HTR-8/SVneo (cell line): ENCODE measurements at places on chromosomes 4 and X.

- DNase-seq, result peak; percentile 56
Observed at GRCh38 chrX:3548765-3549391, 164.6 kb downstream of the PRKX start.

- DNase-seq, result no peak
Observed at GRCh38 chr4:107120661-107121060, 84.5 kb upstream of the DKK2 start.

- DNase-seq, result no peak
Observed at GRCh38 chrX:24387724-24388123, 27.3 kb downstream of the SUPT20HL1 start.

DNA sequence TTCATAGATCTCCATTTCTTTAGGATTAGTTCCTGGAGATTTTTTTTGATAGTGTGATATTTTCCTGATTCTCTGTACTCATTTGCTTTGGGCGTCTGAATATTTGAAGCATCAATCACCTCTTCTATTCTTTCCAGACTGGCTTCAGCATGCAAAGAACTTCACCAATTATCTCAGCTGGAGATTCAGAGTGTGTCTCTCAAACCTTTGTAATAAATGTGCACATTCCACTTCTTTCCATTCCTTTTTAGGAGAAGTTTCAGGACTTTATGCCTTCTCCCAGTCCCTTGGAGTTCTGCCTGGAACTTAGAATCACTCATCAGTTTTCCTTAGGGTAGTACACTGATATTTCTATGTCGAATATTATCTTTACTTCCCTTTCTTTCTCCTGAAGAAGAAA lies 334.8 kb downstream of the TEX13C start:
- no peak for DNase-seq

- DNase-seq, result no peak
Observed at GRCh38 chr4:82275431-82276331, 98.1 kb downstream of the HNRNPD start.

GRCh38 chr4:179836179-179837075 lies 2394.2 kb upstream of the AGA start:
- DNase-seq, result no peak

- DNase-seq, result no peak
Observed at GRCh38 chr4:85393201-85393600, 81.7 kb upstream of the ARHGAP24 start.

- no peak for DNase-seq
Observed at GRCh38 chrX:24034485-24034884, 7.5 kb upstream of the KLHL15 start.

DNA sequence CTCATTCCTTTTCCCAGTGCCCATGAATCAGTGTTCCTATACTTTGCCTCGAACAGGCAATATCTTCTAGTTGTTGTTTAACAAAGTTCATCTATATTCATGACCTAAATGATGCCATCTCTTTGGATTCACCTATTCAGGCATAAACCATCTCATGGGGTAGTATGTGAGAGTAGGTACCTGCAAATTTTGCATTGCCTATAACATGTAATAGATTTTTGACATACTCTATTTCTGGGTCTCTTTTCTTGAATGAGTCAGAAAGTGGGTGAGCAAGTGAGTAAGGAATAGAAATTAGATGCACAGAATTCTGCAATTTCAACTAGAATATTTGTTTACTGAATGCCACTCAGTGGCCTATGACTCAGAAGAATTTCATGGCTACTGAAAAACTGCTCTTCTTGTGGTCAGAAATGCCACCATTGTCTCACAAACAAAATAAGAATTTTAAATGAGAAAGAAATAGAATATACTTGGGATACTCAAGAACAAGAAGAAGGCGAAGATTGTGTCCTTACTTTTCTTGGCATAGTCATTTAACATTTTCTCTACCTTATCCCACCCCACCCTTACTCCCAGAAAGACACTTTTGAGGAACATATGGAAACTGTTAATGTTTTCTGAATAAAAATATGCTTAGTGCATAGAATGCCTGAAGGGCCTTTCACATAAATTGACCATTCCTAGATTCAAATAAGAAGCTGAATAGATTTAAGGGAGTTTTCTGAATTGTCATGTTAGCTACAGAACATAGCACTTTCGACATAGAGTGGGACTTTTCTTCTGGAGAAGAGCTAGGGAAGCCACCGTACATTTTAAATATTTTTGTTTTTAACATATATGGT lies 86.8 kb downstream of the HHIP start:
- no peak for DNase-seq

DNA sequence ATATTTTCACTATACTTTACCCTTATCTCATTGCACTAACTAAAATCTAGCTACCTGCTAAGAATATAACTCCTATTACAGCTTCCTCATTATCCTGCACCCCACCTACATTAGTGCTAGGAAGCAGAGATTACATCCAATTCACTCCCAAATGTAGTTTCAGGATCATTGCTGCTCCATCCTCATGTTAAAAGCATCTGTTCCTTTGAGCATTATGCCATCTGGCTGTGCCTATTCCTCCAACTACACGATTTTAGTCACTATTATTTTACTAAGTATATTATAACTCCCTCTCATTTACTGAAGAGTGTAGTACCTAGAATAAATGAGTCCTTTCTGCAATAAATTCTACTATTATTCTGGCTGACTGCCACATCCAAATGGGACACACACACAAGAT lies 1586.9 kb downstream of the TECRL start:
- DNase-seq, result no peak

- DNase-seq, result no peak
Observed at GRCh38 chrX:119537487-119537886, 27.7 kb downstream of the STEEP1 start.

GRCh38 chrX:150887906-150888465 lies 10.5 kb downstream of the CD99L2 start:
- DNase-seq, result peak; percentile 3

DNA sequence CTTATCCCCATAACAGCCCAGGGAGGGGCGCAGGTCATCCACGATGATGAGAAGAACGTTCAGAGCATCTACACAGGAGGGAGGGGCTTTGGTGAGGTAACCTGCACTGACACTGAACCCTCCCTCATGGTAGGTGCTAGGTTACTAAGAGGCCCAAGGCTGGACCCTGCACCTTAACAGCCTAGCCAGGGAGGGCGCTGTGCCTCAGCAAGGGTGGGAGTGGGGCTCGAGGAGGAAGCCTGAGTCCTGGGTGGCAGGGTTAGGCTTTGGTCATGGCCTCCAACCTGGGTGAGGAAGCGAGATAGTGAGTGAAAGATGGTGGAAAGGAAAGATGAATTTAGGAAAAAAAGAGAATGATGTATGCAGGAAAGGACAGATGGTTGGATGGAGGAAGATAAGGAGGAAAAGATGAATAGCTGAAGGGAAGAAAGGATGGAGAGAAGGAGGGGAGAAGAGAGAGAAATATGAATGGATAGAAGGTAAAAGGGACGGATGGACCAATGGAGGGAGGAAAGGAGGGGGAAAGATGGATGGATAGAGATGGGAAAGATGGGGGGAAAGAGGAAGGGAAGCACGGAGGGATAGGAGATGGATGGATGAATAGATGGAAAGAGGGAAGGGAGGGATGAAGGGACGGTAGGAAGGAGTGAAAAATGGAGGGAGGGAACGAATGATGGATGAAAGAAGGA lies 736 bp downstream of the IDS start:
- DNase-seq, result no peak

DNA sequence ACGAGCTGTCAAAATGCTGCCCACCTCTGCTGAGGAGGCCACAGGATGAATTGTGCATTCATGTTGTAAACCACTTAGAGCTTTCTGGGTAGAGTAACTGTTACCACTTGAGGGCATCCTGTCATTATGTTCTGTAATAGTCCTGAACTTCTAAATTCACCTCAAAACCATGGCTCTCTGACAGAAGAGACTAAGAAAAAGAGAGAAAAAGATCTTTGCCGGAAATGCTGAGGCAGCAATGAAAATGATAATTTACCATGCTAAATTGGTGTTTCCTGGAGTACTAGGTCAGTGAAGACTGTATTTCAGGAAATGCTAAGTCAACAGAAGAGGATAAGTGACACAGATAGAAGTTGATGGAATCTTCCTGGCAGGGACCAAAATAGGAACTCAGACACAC lies 942.3 kb upstream of the SLIT2 start:
- peak; percentile 18 for DNase-seq

DNA sequence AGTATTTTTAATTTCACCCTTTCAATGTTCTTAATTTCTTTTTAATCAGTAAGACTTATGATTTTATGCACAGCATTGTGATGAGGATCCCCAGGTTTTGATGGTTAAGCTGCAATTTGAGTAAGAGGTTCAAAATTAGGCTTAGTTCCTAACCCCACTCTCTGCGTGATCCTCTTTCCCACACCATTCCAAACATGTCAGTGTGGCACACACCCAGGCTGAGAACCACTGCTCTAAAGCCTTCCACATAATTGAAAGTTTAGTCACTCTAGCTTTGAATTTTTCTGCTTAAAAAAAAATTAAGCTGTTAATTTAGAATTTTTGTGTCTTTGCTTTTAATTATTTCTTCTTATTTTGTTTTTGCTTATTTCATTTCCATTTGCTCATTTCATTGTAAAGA lies 68.8 kb upstream of the SLC7A11 start:
- DNase-seq, result no peak

DNA sequence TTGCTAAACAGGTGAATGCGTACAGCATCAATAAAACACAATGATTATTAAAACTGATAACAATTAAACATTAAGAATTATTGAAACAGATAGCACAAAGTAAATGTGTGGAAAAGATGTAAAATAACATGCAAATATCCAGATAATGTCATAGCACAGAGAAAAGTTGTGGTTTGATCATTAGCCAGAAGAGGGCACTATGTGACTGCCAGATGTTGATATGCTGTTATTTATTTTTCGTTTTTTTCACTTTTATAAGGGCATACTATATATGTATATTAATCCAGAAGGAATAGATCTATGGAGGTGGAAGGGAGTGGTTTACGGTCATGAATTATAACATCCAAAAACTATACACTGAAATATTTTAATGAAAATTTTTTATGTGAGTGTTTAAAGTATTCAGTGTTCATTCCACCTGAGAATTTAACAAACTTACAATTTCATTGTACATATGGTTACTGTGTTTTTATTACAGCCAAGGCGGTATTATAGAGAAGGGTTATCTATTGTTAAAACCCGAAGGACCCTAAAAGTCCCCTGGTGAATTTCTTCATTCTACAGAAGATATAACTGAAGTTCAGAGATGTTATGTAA lies 211.9 kb upstream of the UGT8 start:
- DNase-seq, result peak; percentile 10

GRCh38 chr4:133593764-133594163 lies 444.7 kb downstream of the PCDH10 start:
- no peak for DNase-seq

GRCh38 chrX:72100824-72101351 lies 30.8 kb downstream of the RTL5 start:
- DNase-seq, result no peak

DNA sequence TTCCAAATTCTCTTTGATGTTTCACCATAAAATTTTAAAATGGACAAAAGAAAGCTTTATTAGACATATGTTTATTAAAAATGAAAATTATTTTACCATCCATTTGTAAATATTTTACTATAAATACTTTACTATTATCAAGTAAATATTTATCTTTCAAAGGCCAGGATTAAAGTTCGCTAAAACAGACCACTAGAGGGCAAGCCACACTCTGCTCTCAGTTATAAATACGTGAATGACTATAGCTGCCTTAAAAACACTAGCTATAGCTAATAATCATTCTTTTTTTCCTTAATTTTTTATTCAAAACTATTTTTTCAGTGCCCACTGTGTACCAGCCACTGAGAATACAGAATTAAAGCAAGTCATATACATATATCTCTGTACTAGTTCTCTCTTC lies 38.6 kb downstream of the UNC5C start:
- no peak for DNase-seq

DNA sequence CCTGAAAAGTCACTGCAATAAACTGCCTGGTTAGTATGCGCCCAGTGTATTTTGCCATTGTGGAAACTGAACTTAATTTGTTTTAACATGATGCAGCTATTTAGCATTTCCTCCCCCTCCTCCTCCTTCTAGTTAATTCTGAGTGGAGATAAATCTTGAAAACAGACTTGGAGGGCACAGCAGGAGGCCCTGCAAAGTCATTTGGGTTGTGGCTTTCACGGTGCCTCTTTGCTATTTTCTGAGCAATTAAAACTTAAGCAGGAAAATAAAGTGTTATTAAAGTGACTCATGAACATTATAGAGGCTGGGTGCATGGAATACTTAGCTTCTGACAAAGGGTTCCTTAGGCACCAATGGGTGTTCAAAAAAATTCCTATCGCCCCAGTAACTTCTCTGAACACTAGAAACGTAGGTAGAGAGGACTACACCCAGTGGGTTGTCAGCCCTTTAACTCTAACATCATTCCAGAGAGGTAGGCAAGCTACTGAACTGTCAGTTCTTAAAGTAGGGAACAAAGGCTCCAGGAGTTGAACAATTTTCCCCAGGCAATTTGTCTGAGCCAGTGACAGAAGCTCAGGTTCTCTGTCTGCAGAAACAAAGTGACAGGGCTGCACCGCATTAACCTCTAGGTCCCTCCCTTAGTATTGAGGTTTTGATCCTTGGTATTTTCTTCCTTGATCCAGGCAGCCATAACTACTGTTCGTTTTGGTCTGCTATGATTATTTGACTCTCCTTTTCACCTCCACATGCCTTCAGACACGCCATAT lies 158.3 kb upstream of the KIT start:
- no peak for DNase-seq

- no peak for DNase-seq
Observed at GRCh38 chr4:19722404-19722803, 529.3 kb upstream of the SLIT2 start.

DNA sequence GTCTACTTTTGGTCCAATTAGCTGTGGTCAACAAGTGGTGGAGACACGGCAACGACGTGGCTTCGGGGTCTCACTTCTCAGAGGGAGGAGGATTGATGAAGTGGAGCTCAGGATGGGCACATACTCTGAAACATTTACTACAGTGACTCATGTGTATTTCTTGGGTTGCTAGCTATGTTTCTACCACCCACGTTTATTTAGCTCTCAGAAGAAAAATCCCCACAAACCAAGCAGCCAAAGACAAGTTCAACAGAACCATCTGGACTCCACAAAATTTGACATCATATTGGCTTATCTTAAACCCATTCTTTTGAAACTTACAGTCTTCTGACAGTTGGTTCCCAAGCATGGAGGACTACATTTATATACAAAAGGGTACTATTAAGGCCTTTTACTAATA lies 158.0 kb downstream of the CBLL2 start:
- no peak for DNase-seq

GRCh38 chr4:22688236-22688635 lies 4.5 kb upstream of the GBA3 start:
- no peak for DNase-seq
